ENCODE measurements at places on chromosomes 2 and 18.

- no peak for DNase-seq
Observed at GRCh38 chr2:60413814-60414168, 139.7 kb downstream of the BCL11A start.

DNA sequence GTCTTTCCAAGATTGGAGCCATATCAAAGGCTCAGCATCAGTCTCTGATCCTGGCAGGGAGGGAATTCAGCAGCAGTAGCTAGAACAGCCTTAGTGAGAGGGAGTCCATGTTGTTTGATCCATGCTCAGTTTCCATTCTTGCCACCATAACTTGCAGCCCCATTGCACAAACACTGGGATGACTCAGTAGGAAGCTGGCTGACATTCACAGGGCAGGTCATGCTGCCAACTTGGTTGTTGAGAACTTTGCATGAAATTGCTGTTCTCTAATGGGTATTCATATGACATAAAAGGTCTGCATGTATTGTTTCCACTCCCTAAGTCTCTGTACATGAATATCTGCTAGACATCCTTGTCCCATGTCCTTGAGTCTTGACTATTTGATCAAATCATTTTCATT lies 29.9 kb upstream of the STAT4 start:
- no peak for DNase-seq

- no peak for DNase-seq
Observed at GRCh38 chr18:76350134-76351025, 144.7 kb downstream of the ZNF516 start.

GRCh38 chr2:43507137-43507536 lies 88.7 kb downstream of the THADA start:
- DNase-seq, result no peak

DNA sequence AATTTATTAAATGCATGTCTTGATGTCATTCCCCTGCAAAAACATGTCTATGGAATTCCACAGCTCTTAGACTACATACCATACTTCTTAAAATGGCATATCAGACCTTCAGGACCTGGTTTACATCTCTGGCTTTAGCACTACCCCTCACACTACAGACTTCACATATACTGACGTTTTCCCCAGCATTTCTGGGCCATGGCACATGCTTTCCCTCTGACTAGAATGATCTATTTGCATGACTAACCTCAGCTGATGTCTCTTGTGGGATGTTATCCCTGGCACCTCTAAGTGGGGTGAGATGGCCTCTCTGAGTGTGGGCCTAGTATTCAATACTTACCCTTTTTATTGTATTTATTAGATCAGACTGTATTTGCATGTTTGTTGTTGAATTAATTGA lies 381.6 kb downstream of the ERBB4 start:
- no peak for DNase-seq

DNA sequence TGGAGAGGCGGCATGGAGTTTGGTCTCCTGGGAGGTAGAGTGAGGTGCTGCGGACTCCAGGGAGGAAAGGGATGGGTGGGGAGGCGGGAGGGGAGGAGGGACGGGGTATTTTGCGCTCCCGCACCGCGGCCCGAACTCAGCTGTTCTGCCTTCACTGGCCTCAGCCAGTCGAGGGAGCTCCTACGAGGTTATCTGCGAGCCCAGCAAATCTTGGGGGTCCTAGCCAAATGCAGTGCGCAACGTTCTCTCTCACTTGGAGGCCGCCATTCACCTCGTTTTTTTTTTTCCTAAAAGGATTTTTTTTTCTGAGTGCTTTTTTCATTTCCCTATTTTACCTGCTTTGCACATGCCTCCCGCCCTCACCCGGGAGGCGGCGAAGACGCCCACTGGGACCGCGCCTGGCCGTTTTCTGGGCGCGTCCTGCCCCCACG lies 877 bp upstream of the BCL2L11 start:
- no peak for DNase-seq

DNA sequence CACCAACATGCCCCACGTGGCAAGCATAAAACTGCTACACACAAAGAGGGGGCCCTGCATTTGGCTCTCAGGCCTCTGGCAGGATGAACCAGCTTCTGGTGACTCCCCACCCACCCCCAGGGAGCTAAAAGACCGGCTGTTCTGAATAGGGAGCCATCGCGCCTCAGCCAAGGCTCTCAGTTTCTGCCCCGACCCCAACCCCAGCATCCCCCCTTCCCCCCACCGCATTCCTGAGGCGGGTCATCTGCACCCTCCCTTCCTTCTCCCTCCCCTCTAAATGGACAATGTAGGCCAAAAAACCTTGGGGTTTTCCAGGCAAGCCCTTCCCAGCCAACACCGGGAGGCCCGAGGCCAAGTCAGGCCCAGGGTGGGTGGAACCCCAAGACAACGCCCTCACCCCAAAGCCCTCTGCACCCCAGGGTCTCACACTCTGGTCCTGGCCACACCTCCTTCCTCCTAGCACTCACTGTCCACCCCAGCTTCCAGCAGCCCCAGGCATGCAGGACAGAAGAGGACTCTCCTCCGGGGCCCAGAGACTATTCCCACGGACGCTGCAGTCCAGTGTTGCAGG lies 5.7 kb downstream of the CYP26B1 start:
- DNase-seq, result no peak

DNA sequence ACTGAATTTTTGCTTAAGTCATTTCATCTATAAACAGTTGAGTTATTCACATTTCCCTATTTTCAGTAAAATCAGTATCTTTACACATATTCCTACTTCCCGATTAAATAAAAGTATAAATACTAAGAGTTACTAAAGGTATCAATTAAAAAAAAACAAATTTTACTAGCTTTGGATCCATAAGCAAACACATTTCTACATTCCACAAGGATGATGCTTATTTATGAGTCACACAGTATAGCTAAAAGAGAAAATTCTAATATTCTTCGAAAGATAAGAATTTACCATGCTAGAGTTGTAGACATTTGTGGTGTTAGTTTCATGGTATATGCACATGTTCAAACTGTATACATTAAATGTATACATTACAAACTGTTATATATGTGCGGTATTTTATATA lies 23.7 kb downstream of the PGAP1 start:
- no peak for DNase-seq

GRCh38 chr2:61658841-61659780 lies 121.0 kb upstream of the XPO1 start:
- peak; percentile 7 for DNase-seq

DNA sequence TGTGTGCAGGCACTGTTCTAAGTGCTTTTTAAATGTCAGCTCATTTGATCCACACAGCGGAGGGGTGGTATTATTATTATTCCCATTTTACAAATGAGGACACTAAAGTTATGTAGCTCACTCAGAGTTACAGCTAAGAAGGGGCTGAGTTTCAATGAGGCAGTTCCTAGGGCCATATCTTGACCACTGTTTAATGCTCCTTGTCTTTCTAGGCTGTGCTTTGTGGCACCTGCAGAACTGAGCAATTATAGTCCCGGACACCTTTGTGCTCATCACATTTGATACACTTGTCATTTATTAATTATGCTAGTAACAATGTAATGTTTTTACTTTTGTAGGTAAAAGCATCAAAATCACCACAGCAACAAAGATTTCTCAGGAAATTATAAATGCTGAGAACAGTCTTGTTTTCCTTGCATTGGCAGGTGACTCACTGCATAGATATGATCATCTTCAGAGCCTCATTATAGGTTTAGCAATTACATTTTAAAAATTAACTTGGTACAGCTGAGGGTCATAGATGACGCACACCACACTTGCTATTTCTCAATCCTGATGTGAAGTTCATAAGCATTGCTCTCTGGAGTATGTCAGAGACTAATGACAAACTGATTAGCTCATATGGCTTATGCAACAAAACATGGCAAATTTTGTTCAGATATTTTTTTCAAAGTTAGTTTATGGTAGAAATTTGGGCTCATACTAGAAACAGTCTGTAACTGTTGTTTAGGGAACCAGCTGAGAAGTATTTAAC lies 366.8 kb downstream of the TGIF1 start:
- no peak for DNase-seq

DNA sequence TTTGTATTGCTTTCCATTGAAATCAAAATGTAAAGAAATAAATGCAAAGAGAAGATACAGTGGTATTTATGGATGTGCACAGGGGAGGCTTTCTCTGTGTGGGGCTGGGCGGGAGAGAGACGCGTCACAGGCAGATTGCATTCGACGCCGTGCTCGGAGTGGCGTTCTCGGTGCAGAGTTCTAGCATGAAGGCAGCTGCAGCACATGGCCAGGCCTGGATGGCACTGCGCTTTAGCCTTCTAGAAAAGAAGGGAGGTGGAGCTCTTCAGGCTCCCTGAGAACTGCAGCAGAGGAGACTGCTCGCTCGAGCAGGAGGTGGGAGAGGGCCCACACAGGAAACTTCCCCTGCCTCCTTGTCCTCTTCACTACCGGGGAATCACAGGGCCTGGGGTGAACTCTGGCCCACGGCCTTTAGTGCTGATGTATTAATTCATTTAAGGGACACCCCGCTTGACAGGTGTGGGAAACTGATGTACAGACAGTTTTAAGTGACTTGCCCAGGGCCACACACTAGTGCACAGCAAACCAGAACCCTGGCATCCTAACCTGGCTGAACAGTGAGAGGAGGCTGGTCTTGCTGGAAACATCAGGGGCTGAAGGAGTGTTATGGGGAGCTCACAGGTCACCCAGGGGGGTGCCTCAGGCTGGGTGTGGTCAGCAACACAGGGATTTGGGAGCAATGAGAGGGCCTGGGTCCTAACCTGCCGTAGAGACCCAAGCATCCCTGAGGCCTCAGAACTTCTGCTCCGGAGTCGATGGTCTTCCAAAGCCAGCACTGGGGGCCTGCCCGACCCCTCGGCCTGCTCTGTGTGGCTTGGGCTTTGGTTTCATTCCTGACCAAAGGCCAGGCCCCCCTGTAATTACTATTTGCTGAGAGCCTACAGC lies 199.9 kb downstream of the HDAC4 start:
- DNase-seq, result no peak

- no peak for DNase-seq
Observed at GRCh38 chr2:151849413-151850010, 21.3 kb upstream of the ARL5A start.

GRCh38 chr2:197604117-197604860 lies 71.1 kb downstream of the RFTN2 start:
- DNase-seq, result no peak

GRCh38 chr2:160742667-160743066 lies 249.1 kb upstream of the RBMS1 start:
- no peak for DNase-seq

DNA sequence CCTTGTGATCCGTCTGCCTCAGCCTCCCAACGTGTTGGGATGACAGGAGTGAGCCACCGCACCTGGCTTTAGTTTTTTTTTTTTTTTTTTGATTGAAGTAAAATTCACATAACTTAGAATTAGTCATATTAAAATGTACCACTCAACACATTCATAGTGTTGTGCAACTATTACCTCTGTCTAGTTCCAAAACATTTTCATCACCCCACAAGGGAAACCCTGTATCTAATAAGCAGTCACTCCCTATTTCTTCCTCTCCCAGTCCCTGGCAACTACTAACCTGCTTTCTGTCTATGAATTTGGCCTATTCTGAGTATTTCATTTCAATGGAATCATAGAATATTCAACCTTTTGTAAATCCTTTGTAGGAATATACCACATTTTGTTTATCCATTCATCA lies 123.9 kb upstream of the FAM117B start:
- no peak for DNase-seq

- DNase-seq, result no peak
Observed at GRCh38 chr2:14909795-14910194, 277.3 kb downstream of the LRATD1 start.

DNA sequence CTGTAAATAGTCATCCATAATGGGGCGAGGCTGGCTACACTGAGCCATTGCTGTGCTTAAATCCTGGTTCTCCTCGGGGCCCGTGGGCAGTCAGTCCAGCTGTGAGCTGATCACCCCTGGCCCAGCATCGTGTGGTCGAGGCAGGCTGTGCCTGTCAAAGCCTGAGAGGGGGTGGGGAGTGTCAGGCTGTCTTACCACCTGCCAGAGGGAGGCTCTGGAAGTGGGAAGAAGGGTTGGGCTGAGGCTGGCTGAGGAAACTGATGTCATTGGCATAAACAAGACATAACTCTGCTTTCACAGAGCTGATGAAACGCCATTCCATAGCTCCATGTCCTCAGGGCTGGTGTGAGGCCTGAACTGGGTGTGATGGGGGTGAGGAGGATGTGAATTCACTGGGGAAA lies 49.7 kb downstream of the KLHL29 start:
- no peak for DNase-seq

GRCh38 chr2:176471949-176472348 lies 202.7 kb downstream of the MTX2 start:
- DNase-seq, result no peak

- DNase-seq, result no peak
Observed at GRCh38 chr2:62972601-62973000, 78.0 kb upstream of the OTX1 start.

All from HL-60 (cell line).